ENCODE measurements at places on chromosomes 13 and 19.

DNA sequence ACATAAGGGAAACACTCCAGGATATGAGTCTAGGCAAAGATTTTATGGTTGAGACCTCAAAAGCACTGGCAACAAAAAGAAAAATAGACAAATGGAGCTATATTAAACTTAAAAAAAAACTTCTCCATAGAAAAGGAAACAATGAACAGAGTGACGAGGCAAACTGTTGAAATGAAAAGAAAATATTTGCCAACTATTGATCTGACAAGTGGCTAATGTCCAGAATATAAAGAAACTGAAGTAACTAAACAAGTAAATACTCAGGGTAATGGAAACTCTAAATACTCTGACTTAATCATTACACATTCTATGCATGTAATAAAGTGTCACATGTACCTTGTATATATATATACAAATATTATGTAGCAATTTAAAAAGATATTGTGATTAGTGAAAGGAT, 562.5 kb downstream of the GPC5 start:
- no peak for DNase-seq

- DNase-seq: no peak
Observed at GRCh38 chr19:4547303-4548237, 7.7 kb upstream of the LRG1 start.

DNA sequence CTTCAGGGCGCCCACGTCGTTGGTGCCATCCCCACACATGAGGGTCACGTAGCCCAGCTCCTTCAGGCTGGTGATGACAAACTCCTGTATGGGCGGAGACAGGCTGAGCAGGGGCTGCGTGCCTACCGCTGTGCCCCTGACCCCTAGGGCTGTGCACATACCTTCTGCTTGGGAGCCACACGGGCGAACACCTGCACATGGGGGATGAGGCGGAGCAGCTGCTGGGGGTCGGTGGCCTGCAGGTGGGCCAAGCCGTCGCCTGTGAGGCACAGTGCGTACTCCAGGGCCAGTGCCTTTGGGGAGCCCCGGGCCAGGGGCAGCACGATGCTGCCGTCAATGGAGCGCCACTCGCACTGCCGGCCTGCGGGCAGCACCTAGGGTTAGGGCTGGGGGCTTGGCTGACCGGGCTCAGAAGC, 6.1 kb upstream of the GMIP start:
- no peak for DNase-seq

DNA sequence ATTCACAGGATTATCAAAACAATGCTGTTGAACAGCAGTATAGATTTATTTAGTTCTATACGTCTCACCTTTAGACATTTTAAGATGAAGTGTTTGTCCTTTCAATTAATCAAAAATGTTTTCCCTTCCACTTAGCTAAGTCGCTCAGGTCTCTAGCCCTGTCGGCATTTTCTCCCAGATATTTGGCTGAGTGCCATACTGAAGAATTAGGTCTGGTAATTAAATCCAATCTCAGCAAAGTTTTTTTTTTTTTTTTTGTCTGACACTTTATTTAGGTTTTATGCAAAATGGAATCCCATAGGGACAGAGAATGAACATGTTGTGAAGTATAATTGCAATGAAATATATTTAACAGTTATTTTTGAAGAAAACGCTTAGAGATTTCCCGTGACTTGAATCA, 44.1 kb downstream of the RFC3 start:
- DNase-seq: no peak

- DNase-seq: no peak
Observed at GRCh38 chr19:19303411-19303810, 16.9 kb downstream of the SUGP1 start.
